ENCODE measurements at places on chromosomes 3 and 15. TPM values are rescaled to one million over a fixed set of nuclear protein-coding genes. Genes with fewer than 3 reads are reported as not detected.

GRCh38 chr15:75815811-75816719 is 27.2 kb upstream of the UBE2Q2 start:
- no peak for DNase-seq

DNA sequence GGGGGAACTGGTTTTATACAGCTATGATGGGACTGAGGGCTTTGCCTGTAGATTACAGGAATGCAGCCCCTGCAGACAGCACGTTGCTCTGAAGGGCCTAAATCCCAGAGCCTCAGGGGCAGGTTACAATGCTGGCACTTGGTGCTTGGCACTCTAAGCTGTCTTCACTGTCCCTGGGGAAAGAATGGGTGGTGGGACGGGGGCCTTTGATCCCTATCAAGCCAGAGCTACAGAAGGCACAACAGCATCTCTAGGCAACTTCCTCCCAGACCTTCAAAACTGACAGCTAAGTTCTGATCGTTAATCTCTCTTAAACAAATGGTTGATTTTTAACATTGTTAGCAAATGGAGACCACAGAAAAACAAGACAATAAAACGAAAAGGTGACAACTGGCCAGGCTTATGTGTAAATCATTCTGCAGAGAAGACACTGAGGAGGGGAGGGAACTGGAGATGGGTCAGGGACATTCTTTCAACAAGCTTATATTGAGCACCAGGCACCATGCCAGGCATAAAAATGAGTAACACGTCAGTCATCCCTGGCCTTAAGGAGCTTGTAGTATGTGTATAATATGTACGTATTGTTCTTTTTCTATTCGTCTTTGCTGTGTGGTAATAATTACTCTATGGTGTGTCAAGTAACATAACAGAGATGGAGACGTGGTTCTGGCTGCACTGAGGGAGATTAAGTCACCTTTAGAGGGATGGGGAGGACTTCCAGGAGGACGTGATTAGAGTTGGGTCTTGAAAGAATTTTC is 49.1 kb downstream of the CA12 start:
- DNase-seq, result peak; percentile 86

DNA sequence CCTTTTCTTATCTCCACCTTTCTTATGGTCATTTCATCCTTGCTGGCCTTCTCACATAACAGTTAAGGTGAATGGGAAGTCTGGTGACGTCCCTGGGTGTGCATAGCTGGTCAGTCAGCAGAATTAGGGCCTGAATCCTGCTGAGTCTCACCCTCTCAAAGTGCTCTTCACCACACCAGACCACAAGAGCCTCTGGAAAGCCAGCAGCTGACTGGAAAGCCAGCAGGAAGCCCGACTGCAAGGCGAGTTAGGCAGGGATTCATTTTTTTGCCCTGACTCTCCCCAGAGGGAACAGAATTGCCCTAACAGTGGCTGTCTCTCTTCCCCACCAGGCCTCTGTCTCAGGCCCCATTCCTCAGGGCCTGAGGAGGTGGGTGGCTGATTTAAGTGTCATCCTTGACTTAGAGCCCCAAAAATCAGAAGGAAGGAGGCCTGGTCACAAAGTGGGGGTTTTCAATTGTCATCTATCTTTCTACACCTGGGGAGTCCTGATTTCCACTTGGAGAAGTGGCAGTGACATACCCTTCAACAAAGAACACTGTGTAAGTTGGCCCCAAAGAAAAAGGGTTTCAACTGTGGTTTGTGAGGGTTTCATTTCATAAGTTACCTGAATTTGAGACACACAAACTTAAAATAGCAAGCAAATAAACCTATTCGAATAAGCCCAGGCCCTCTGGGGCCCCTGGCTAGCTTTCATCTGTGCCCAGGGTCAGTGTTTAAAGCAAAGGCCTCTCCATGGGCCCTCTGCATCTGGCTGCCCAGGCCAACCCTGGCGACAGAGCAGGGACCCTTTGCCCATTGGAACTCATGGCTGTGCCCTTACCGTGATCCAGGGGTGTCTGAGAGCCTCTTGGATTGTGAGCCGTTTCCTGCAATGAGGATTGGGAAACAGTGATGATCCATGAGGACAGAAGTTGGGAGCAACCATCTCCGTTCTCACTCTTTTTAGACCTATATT is 90.5 kb upstream of the HERC1 start:
- DNase-seq, result no peak

GRCh38 chr3:38843898-38844297 is 27.9 kb upstream of the SCN10A start:
- peak; percentile 83 for DNase-seq

LXN gene
- 93.8 TPM for total RNA-seq
